Heart left ventricle (tissue), 16 donors: ENCODE measurements at places on chromosomes 6 and 20. TPM values are rescaled to one million over a fixed set of nuclear protein-coding genes. Genes with fewer than 3 reads are reported as not detected.

DNA sequence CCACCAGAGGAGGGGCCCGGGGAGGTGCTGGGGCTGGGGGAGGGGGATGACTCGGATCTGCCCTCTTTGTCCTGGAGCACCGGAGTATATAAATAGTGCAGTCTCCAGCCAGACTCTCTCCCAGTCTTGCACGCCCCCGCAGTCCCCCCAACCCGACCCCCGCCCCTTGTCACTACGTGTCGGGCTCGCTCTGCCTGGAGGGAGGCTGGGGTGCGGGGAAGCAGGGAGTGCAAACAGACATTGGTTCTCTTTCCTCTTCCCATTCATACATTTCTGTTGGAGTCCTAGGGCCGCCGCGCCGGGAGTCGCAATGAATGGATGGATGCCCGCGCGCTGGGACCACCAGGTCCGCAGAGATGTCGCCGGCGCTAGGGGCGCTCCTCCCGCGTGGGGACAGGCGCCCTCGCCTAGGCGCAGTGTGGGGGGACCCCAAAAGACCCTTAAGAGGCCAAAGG, 179.3 kb downstream of the TBXT start:
- H3K27me3 ChIP-seq, result peaks cover 32% of the 10 kb centered on the region
- H3K36me3 ChIP-seq, result no peaks in the 10 kb centered on the region
- DNase-seq, result no peak

The CST2 gene
- polyA plus RNA-seq, result not detected

The FOXQ1 gene
- not detected for polyA plus RNA-seq

The RIPOR3 gene
- 20.7 TPM for polyA plus RNA-seq

DNA sequence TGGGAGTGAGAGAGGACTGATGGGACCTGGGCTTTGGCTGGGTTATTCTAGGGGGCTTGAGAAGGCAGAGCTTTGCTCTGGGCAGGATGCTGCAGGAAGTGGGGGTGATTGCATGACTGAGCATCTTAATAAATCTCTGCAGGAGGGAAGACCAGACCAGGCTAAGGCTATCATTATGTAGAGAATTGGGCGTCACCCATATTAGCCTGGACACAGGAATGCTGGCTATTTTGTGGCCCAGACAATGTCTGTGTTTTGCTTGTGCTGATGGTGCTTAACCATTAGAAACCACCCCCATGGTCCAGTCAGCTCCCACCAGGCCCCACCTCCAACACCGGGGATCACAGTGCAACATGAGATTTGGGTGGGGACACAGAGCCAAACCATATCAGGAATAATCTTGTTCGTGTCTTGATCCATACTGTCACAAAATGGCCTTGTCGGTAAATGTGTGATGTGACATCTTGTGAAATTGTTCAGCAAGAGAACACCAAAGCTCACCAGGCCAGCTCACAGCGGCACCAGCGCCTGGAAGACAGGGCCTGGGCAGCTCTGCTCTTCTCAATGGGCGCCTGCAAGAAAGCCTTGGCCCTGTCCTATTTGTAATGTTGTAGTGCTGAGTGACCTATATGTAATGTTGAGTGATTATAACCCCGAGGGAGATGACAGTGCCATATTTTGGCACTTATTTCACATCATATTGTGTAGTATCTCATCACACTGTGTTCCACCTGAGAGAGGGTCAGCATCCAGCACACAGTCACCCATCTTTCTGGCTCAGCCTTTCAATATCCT, 211.8 kb downstream of the QKI start:
- no peak overlapping the region for H3K4me3 ChIP-seq
- no peaks in the 10 kb centered on the region for H3K36me3 ChIP-seq
- H3K27me3 ChIP-seq, result peaks cover 6% of the 10 kb centered on the region
- DNase-seq, result no peak
- H3K27ac ChIP-seq, result no peak overlapping the region

The SEMG1 gene
- not detected for polyA plus RNA-seq

The SLC4A11 gene
- 0.08 TPM for polyA plus RNA-seq

DNA sequence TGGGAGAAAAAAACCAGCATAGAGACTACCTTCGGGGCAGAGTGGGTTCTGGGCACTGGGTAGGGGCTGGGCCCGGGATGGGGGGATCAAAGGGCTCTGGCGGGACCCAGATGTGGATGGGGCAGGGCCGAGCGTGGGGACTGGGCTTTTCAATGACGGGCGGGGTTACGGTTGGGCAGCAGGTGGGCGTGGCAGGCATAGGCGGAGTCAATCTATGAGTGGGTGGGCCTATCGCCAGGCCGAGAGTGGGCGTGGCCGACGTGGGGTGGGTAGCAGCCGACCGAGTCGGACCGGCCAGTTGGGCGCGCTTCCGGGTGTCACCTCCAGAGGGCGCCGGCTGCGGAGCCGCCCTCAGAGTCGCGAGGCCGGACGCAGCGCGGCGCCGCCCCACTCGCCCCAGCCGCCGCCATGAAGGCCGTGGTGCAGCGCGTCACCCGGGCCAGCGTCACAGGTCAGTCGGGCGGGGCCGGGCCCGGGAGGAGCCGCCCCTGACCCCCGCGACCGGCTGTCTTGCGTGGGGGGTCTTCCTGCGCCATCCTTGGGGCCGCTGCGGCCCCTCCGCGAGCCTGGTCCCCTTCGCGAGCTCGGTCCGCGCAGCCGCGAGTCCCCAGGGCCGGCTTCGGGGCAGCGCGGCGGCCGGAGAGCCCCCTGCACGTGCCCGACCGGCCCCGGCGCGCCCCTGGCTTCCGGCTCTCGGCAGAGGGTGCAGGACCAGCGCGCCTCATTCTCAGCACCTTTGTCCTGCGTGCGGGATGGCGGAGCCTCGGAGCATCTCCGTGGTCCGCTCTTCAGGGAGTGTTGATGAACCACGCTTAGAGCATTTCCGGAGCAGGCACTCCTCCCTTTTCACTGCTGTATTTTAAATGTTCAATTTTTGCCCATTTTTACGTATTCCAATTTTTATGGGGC, at the start of gene DTD1:
TSS of gene DTD1 (plus strand) at position 390 of the 909 bp plus-strand sequence. CDS start at position 409, 19 bp downstream.
- DNase-seq, result peak; percentile 96
- peak within 1 kb of the TSS; percentile 79 for H3K27ac ChIP-seq
- H3K27me3 ChIP-seq, result no peaks in the 10 kb centered on the region
- no peaks in the 10 kb centered on the region for H3K36me3 ChIP-seq
- peak within 1 kb of the TSS; percentile 97 for H3K4me3 ChIP-seq

- H3K4me3 ChIP-seq, result no peak overlapping the region
- DNase-seq, result no peak
- H3K4me1 ChIP-seq, result no peaks in the 10 kb centered on the region
- H3K27ac ChIP-seq, result no peak overlapping the region
Measured at GRCh38 chr6:148811459-148811858, 64.6 kb downstream of the UST start.

- peaks cover 14% of the 10 kb centered on the region for H3K27me3 ChIP-seq
- no peak overlapping the region for H3K27ac ChIP-seq
- H3K4me1 ChIP-seq, result peaks cover 8% of the 10 kb centered on the region
- H3K36me3 ChIP-seq, result no peaks in the 10 kb centered on the region
Measured at GRCh38 chr6:12293931-12294807, 4.0 kb downstream of the EDN1 start.

DNA sequence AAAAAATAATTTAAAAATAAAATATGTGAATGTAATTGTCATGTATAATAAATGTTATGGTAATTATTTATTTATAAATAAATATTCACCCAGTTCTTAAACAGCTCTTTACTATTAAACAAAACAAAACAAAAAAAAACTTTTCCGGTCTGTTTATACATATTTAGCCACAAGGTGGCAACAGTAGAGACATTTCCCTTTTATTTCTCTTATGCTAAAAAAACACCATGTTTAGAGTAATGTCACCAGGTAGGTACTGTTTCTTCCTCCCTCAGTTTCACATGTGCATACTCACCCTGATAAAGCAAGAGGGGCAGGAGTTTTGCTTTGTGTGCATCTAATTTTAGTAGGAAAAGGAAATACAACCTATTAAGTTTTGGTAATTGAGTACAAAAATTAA, 610.4 kb upstream of the IMPG1 start:
- H3K36me3 ChIP-seq, result no peaks in the 10 kb centered on the region
- DNase-seq, result no peak
- no peak overlapping the region for H3K4me3 ChIP-seq

DNA sequence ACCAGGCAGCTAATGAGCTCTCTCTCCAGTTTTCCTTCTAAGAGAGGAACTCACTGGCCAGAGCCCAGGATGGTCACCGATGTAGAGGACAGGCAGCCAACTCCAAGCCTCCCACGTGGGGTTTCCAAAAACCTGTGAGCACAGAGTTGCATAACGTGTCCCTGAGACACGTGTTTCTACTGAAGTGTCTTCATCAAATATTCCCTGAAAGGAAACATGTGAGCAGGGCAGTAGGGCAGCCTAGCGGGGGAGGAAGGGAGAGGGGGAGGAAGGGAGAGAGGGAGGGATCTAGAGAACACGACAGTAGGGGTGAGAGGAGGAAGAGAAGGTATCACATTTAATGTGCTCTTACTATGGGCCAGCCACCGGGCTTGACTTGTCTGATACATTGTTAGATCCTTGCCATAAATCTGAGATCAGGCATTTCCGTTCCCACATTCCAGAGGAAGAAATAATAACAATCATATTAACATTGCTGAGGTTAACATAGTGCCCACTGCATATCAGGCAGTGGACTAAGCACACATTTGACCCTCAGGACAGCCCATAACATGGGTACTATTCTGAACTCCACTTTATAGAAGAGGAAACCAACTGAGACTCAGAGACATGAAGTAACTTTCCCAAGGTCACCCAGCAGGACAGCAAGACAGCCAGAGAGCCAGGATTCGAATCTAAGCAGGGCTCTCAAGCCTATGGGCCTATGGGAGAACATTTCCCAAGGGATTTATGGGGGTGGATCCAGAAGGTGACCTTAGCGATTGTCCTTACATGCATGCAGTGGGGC, 4.5 kb upstream of the SYS1 start:
- H3K36me3 ChIP-seq, result no peaks in the 10 kb centered on the region
- H3K4me3 ChIP-seq, result no peak overlapping the region
- peak overlapping the region; percentile 98 for H3K27ac ChIP-seq
- H3K4me1 ChIP-seq, result peaks cover 79% of the 10 kb centered on the region

DNA sequence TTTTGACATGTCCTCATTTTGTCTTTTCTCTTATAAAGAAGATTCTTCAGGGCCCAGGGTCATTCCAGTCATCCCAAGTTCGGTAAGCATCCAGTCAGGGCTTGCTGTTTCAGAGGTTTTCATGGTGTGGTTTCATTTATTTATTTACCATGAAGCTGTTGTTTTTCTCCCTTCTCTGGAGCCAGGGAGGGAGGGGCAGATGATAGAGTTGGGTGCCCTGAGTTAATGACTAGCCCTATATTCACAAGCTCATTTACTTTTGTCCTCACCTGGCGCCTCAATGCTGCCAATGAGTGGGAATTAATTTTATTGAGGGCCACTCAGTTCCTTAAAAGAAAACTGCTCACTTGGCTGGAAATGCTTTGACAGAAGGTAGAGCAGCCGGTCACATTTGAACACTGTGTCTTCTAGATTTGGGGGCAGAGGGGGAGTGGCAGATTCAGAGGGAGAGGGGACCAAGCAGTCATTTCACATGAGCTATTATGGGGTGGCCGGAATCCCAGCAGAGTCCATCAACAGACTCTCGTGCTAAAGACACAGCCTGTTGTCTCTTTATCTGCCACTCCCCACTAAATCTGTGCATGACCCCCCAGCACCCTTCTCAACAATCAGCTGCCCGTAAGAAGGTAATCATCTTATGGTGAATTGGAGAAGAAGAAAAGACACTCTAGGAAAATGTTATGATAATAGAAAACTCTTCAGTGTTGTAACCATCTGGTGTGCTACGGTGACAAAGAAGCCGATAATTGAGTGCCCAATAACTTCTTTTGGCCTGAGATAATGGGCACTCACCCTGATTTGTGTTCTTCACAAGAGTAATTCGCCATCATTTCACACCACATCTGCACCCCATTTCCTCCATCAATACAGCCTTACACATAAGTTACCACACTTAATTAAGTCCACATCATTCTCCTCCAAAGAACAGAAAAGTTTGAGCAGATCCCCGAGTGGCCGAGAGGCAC, 573.5 kb upstream of the JAG1 start:
- no peaks in the 10 kb centered on the region for H3K27me3 ChIP-seq
- H3K36me3 ChIP-seq, result no peaks in the 10 kb centered on the region
- H3K4me1 ChIP-seq, result no peaks in the 10 kb centered on the region
- no peak overlapping the region for H3K27ac ChIP-seq

GRCh38 chr6:27863962-27864905, 48.0 kb downstream of the OR2B2 start:
- H3K4me1 ChIP-seq, result peaks cover 6% of the 10 kb centered on the region
- H3K27ac ChIP-seq, result peak overlapping the region; percentile 48
- H3K27me3 ChIP-seq, result peaks cover 24% of the 10 kb centered on the region
- H3K4me3 ChIP-seq, result peak overlapping the region; percentile 75
- DNase-seq, result no peak

- H3K4me3 ChIP-seq, result no peak overlapping the region
- no peaks in the 10 kb centered on the region for H3K36me3 ChIP-seq
- no peaks in the 10 kb centered on the region for H3K4me1 ChIP-seq
Measured at GRCh38 chr6:168625602-168626001, 184.6 kb downstream of the SMOC2 start.

The MATN4 gene
- polyA plus RNA-seq, result not detected

- H3K4me1 ChIP-seq, result no peaks in the 10 kb centered on the region
- H3K36me3 ChIP-seq, result no peaks in the 10 kb centered on the region
- DNase-seq, result no peak
- H3K4me3 ChIP-seq, result no peak overlapping the region
Measured at GRCh38 chr6:148887181-148887580, 140.4 kb downstream of the UST start.

The GSTA4 gene
- 9.8 TPM for polyA plus RNA-seq

The HLA-DMB gene
- 4.8 TPM for polyA plus RNA-seq

DNA sequence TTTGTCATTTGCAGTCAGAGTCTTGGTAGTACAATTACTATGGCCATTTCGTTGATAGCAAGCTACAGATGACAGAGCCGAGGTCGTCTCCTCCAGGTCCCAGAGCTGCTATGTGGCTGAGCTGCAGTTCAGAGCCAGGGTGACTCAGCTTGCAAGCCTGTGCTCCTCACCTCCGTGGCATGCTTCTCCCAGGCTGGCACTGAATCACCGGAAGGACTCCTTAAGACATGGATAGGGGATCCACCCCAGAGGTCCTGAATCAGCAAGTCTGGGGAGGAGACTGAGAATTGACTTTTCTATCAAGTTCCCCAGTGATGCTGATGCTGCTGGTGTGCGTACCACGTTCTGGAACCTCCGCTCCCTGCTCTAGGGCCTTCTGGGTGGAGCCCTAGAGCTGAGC, 291.2 kb downstream of the CDH26 start:
- no peaks in the 10 kb centered on the region for H3K36me3 ChIP-seq
- H3K4me1 ChIP-seq, result no peaks in the 10 kb centered on the region
- DNase-seq, result no peak
- H3K27me3 ChIP-seq, result no peaks in the 10 kb centered on the region
- H3K27ac ChIP-seq, result no peak overlapping the region

- no peaks in the 10 kb centered on the region for H3K27me3 ChIP-seq
- peaks cover 25% of the 10 kb centered on the region for H3K4me1 ChIP-seq
Measured at GRCh38 chr20:59031564-59032022, 542 bp downstream of the ATP5F1E start.

DNA sequence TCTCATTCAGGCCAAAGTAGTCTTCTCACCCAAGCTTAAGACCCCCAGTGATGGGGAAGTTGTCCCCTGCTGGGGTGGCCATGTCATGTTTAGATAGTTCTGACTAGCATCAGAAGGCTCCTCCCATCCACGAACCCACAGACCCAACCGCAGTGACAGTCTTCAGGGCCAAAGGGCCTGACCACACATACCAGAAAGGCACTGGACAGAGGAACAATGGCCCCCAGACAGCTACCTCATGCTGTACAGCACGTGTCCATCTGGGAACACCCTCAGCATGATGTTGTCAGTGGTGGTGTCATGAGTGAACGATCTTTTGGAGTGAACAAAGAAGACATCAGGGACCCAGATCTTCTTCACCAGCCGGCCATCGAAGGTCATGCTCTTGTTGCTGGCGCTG, 46.3 kb downstream of the GABRR2 start:
- no peak overlapping the region for H3K27ac ChIP-seq
- DNase-seq, result no peak
- H3K27me3 ChIP-seq, result no peaks in the 10 kb centered on the region
- H3K4me3 ChIP-seq, result no peak overlapping the region
- no peaks in the 10 kb centered on the region for H3K4me1 ChIP-seq
